Stimulated activated CD4-positive, alpha-beta T cell treated with anti-CD3 and anti-CD28 coated beads, Interleukin-4, amount 100 ng/mL, for 24 hours (primary cell): ENCODE measurements at places on chromosomes 5 and 9.

DNA sequence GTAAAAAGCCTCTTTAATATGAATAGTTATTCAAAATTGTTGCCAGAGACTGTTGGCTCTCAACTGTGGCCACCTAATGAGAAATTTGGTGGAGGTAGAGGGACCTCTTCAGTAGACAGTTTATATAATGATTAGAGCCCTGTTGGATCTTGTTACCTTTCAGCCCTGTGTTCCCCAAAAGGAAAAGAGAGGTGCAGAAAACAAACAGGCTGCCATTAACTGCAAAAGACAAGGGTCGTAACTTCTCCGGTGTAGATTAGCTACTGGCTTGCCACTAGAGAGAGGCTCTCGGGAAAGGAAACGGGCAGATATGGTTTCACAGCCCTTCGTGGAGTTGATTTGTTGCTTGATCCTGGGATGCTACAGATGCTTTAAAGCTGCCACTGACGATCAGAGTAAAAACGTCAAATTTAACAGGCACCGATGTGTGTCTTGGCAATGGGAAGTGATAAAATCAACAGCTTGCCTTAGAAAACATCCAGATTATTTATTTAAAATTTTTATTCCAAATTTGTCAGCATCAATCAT, 7.8 kb downstream of the FST start:
- DNase-seq: no peak

DNA sequence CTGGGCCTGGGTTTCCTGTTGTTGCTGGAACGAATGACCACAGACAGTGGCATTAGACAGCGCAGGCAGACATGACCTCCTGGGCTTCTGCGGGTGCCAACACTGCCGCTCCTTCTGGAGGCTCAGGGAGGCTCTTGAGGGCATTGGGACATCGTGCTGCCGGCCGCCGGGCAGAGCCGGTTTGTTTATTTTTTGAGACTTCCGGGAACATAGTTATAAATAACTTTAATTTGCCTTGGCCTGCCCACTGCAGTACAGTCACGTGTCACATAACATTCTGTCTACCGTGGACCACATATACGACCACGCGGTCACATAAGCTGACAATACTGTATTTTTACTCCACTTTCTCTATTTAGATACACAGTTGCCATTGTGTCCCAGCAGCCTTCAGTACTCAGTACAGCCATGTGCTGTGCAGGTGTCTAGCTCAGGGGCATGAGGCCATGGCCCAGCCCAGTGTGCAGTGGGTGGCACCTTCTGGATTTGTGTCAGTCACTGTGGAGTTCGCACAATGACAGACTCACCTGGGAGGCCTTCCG, 8.2 kb upstream of the TOR4A start:
- DNase-seq: no peak

GRCh38 chr5:122229551-122229950, 82.5 kb upstream of the SNCAIP start:
- DNase-seq: no peak

- no peak for DNase-seq
These were observed 119.0 kb downstream of the SV2C start for GRCh38 chr5:76202182-76202581.

- DNase-seq: no peak
These were observed 592.2 kb upstream of the ZNF608 start for GRCh38 chr5:125338440-125339174.

GRCh38 chr5:5460311-5460710, 37.8 kb downstream of the ICE1 start:
- DNase-seq: no peak

DNA sequence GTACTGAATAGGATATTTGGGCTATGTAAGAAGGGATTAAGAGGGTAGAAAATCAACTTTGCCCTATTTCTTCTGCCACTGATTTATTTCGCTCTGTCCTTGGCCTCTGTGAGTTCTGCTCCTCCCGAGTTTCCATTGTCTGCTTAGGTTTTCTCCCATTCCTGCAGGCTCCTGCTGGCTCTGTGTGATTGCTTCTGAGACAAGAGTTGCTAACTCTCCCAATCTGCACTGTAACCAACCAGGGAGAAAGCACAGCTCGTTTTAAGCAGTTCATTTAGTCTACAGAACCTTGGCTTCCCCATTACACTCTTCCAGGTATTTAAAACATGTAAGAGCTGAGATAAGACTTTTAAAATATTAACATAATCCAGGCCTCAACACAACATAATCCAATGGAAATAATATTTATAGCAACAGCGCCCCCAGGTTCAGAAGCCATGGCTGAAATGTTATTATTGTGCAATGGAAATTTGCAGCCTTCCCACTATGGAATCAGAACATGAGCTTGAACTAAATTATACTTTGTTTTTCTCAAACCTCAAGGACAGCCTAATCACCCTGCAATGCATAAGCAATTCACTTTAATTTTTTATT, 203.5 kb downstream of the ERCC6L2 start:
- DNase-seq: no peak

GRCh38 chr9:75027187-75028107, 646 bp downstream of the CARNMT1 start:
- DNase-seq: peak; percentile 56

- no peak for DNase-seq
These were observed 117.8 kb downstream of the TLE4 start for GRCh38 chr9:79689576-79689975.

GRCh38 chr5:168238463-168238862, 53.0 kb upstream of the WWC1 start:
- no peak for DNase-seq

DNA sequence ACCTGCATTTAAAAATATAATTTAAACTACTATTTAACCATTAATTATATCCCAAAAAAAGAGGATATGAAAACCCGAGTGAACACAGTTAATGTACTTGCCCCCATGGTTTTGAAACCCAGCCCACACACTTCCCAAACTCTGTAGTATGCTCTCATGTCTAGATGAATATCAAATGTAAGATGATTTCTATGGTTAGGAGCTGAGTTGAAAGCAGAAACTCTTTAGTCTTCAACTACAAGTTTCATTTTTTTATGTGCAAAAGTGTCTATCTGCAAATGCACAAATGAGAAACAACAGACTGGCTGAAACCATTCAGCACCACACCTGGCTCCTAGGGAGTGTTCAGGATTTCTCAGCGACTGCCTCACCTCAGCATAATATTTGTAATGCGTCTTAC, 183.3 kb downstream of the SEMA5A start:
- no peak for DNase-seq

DNA sequence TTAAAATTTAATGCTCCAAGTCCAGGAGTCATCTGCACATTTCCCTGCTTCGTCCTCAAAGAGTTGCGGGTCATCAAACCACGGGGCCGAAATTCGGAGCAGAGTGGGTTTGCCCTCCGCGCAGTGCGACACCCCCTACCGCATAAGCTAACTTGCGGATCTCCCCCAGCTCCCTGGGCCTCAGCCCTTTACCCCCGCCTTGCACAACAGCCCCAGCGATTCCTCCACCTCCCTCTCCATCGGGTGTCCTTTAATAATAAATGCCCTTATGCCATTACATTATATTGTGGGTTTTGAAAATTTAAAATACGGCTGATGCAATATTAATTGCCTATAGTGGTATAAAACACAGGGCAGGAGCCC, 3.9 kb downstream of the POU4F3 start:
- no peak for DNase-seq

GRCh38 chr9:86721226-86721781, 226.0 kb downstream of the GAS1 start:
- no peak for DNase-seq

GRCh38 chr5:8869932-8870331, 675.9 kb downstream of the SEMA5A start:
- DNase-seq: no peak

GRCh38 chr5:139708877-139709581, 60.9 kb downstream of the CXXC5 start:
- DNase-seq: no peak

GRCh38 chr5:82050955-82051354, 79.1 kb downstream of the ATG10 start:
- no peak for DNase-seq

- DNase-seq: no peak
These were observed 19.4 kb upstream of the HMCN2 start for GRCh38 chr9:130246126-130246525.

DNA sequence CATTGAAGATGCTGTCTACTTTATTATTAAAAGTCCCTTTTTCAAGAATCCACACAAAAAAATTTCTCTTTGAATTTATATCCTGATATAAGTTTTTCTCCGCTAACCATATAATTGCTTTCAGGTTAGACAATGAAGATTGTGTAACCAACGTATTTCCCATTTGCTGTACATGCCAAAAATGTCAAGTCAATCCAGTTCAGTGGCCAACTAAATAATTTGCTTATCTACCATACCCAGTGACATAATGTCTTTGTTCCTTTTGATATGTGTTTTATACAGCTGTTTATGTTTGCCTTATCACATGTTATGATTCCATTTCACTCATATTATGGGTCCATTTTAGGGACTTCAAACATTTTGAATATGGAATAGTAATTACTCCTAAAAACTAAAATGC, 349.9 kb downstream of the EFNA5 start:
- no peak for DNase-seq

DNA sequence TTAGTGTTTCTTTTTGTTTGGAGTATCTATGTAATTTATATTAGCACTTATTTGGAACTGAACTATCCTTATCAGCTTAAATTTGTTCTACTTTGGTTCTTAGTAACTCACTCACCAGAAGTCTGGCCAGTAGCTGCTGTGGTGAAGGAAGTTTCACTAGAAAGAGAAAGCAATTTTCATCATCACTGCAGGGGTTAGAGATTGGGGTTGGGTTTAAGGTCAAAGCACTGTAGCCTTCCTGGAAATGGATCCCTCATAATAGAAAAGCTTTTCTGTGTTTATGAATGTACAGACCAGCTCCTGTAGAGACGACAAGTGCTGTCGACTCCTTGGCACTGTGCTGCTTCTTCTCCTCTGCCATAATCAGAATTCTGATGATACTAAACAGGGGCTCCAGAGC, 22.2 kb downstream of the MROH2B start:
- no peak for DNase-seq

- no peak for DNase-seq
These were observed 27.2 kb downstream of the PRRC2B start for GRCh38 chr9:131420980-131421624.

GRCh38 chr9:93264338-93265125, 80.6 kb downstream of the WNK2 start:
- DNase-seq: no peak

GRCh38 chr9:36637491-36638270, 65.0 kb downstream of the MELK start:
- no peak for DNase-seq

DNA sequence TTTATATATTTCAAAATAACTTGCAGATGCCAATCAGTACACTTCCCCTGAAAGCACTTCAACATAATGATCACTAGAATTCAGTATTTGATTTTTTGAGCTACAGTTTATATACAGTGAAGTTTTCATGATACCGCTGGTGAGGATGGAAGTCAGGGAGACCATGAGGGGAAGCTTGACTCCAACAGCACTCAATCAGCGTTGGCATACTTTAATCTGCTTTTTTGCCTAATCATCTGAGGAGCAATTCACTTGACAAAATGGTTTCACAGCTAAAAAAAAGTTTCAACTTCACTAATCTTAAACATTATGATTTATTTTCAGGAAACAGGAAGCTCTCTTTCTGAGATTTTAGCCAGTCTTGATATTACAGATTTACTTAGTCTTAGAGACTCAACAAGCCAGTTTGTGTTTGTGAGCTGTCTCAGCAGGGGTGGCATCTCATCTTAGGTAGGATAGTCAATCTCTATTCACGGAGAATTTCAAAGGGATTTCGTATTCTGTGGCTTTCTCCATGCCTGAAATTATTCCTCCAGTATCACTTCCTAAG, 111.4 kb upstream of the ARRDC3 start:
- no peak for DNase-seq

GRCh38 chr9:123191260-123191659, 77.1 kb downstream of the STRBP start:
- no peak for DNase-seq

DNA sequence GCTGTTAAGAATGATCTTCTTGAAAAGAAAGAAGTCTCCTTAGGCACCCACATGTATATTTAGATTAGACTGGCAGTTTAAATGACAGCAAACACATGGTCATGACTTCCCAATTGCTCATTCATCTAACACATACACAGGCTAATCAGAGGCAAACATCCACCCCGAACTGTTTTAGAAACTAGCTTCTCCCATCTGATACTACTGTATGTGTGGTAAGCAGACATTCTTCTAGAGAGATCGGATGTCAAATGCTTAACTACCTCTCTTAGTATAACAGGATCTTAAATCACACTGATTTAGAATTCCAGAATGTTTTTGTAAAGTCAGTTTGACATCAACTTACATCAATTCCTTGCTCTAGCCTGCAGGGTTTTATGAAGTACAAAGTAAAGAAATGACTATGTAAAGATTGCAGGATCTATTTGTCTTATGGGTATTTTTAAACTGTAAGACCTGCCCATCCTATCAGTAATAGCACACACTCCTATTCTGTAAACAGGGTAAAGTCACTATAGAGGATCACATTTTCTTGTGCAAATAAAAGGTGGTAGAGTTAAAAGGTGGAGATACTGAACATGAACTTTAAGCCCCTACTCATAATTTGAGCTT, 239.7 kb downstream of the MLLT3 start:
- no peak for DNase-seq

DNA sequence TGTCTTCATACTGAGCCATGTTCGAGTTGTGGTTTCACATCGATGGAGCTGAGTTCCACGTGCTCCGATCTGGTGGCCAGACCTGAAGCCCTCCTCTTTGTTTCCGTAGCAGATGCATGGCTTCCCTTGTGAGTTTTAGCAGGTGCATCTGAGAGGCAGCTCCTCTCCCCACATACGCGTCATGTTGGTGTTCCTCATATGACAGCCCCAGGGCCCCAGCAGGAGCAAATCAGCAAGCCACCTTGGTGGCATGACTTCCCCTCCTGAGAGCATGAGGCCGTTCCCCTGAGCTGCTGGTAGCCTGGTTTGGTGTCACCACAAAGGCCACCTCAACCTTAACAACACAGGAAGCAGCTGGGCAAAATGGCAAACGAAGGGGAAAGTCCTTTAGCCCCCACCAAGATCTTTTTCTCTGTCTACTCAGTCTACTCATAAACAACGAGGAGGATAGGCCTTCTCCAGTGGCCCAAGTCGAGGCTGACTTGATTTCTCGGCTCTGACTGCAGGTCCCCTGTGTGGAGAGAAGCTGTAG, 5.9 kb downstream of the CYFIP2 start:
- peak; percentile 81 for DNase-seq

DNA sequence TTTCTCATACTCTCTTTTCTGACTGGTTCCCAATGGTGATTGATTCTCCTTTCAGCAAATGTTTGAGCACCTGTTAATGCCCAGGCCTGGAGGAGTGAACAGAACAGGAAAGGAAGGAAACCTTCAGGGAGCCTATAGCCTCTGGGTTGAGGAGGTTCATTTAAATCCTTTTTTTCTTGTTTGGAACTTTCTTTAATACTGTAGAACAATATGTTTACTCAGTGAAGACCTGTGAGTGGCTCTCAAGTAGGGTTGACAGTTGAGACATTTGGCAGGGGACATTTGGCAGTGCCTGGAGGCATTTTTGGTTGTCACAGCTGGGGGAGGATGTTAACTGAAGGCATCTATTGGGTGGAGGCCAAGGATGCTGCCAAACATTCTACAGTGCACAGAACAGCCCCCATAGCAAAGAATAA, 6.1 kb upstream of the FAM120AOS start:
- no peak for DNase-seq

- no peak for DNase-seq
These were observed 22.3 kb downstream of the CAAP1 start for GRCh38 chr9:26870292-26870691.
